ENCODE measurements at places on chromosomes 11 and 22. TPM values are rescaled to one million over a fixed set of nuclear protein-coding genes. Genes with fewer than 3 reads are reported as not detected.

- H3K4me1 ChIP-seq, result no peaks in the 10 kb centered on the region
- DNase-seq, result no peak
- no peak overlapping the region for H3K4me3 ChIP-seq
- H3K36me3 ChIP-seq, result no peaks in the 10 kb centered on the region
- no peaks in the 10 kb centered on the region for H3K27me3 ChIP-seq
- H3K27ac ChIP-seq, result no peak overlapping the region
These were observed 883.3 kb downstream of the BRD1 start for GRCh38 chr22:48944433-48944750.

GRCh38 chr11:12172493-12173013 is 62.2 kb downstream of the MICAL2 start:
- H3K36me3 ChIP-seq, result no peaks in the 10 kb centered on the region
- no peak overlapping the region for H3K27ac ChIP-seq
- no peaks in the 10 kb centered on the region for H3K4me1 ChIP-seq
- no peaks in the 10 kb centered on the region for H3K27me3 ChIP-seq

DNA sequence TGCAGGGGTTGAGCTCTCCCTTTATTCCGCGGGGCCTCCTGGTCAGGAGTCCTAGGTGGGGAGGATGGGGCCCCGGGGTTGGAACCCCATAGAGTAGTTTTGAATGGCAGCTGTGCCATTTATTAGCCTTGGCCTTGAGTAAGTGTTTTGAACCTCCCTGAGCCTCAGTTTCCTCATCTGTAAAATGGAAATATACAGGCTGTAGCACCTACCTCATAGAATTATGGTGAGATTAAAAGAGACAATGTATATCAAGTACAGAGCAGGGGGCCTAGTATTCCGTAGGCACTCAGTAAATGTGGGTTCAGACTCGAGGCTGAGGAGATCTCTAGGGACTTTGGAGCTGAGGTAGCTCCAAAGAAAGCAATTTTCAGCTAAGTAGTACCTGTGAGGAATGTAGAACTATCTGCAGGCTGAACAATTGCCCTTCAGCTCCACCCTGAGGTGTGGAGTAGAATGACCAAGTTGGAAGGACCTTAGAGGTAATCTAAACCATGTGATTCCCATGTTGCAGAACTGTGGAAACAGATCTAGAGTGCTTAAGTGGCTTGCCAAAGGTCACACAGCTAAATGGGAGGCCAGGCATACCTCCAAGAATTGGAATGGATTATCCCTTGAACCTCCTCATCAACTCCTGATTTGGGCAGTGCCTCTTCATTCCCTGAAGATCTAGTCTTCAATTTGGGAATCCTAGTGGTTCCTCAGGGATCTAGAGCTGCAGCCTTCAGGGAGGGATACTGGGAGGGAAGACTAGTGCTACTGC is 682 bp downstream of the PGAP2 start:
- peaks cover 3% of the 10 kb centered on the region for H3K4me1 ChIP-seq
- H3K27me3 ChIP-seq, result no peaks in the 10 kb centered on the region
- DNase-seq, result no peak
- peak overlapping the region; percentile 38 for H3K4me3 ChIP-seq

- H3K4me3 ChIP-seq, result no peak overlapping the region
- H3K27me3 ChIP-seq, result no peaks in the 10 kb centered on the region
- H3K36me3 ChIP-seq, result no peaks in the 10 kb centered on the region
- no peak for DNase-seq
These were observed 191.6 kb upstream of the ARHGAP20 start for GRCh38 chr11:110903830-110904229.

- DNase-seq, result no peak
- H3K27ac ChIP-seq, result no peak overlapping the region
- no peaks in the 10 kb centered on the region for H3K27me3 ChIP-seq
- H3K36me3 ChIP-seq, result no peaks in the 10 kb centered on the region
These were observed 55.4 kb downstream of the USP35 start for GRCh38 chr11:78244080-78244479.

DNA sequence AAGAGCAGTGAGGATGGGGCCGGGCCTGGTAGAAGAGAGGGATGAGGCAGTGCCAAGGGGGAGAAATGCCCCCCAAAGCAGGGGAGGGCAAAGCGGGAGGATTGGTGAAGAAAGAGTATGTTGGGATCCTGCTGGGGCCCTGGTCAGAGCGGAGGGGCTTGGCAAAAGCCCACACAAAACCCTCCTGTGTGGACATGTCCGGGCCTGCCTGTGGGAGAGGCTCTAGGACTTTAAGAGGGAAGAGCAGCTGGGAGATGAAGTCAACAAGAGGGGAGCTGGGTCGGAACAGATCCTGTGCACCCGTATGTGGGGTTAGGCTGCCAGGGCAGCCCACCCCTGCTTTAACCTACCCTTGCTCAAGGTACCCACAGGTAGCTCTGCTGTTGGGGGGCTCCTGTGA is 25.8 kb downstream of the ART5 start:
- no peak for DNase-seq
- peaks cover 3% of the 10 kb centered on the region for H3K4me1 ChIP-seq
- no peak overlapping the region for H3K27ac ChIP-seq

GRCh38 chr11:69708736-69709401 is 5.0 kb upstream of the FGF19 start:
- no peak overlapping the region for H3K27ac ChIP-seq
- no peaks in the 10 kb centered on the region for H3K36me3 ChIP-seq
- no peak for DNase-seq
- no peaks in the 10 kb centered on the region for H3K27me3 ChIP-seq
- no peak overlapping the region for H3K4me3 ChIP-seq
- H3K4me1 ChIP-seq, result no peaks in the 10 kb centered on the region

DNA sequence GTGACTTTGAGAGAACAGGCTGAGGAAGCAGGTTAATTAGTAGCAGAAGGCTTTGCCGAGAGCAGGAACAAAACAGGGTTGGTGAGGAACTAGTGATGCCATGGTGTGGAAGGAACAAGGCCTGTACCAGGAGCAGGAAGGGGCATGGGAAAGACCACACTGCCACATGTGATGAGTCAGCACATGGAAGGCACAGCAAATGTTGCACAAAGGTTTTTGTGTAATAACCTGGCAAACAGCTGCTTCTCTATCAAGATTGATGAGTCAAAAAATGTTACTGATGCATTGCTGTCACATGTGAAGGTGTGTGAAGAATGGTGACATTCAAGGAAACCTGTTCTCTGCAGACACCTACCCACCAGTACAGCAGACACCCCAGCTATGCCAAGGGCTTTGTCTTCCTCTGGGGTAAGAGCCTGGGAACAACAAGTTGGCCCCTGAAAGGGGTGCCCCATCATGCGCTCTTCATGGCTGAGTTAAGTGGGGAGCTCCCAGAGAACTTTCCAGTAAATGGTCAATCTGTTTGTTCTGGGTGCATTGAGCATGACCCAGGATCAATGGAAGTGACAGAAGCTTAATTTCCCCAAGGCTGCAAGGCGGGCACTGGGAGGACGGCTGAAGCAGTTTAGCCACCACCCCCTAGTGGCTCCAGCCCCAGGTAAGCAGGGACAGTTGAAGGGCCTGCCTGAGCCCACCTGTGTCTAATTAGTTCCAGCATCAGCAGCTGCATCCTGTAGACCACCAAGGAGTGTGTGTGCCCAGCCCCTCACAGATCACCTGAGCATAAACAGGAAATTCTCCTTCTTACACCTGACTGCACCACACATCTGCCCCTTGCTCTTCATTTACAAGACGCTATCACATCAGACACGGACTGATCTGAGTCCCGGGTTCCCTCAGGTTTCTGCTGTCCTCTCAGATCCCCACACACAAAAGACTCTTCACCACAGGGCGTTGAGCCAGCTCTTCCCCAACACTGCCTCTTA is 47.6 kb downstream of the GGTLC2 start:
- no peak overlapping the region for H3K27ac ChIP-seq
- no peaks in the 10 kb centered on the region for H3K27me3 ChIP-seq
- H3K4me3 ChIP-seq, result no peak overlapping the region
- H3K4me1 ChIP-seq, result no peaks in the 10 kb centered on the region
- no peak for DNase-seq

GRCh38 chr11:8097926-8098325 is 16.9 kb downstream of the TUB start:
- no peaks in the 10 kb centered on the region for H3K27me3 ChIP-seq
- H3K4me1 ChIP-seq, result no peaks in the 10 kb centered on the region
- H3K27ac ChIP-seq, result no peak overlapping the region
- DNase-seq, result no peak

- H3K4me3 ChIP-seq, result no peak overlapping the region
- no peak for DNase-seq
- H3K27me3 ChIP-seq, result no peaks in the 10 kb centered on the region
- H3K36me3 ChIP-seq, result no peaks in the 10 kb centered on the region
- H3K4me1 ChIP-seq, result no peaks in the 10 kb centered on the region
These were observed 739 bp downstream of the CELSR1 start for GRCh38 chr22:46536537-46537224.

- DNase-seq, result no peak
- H3K27me3 ChIP-seq, result no peaks in the 10 kb centered on the region
- no peaks in the 10 kb centered on the region for H3K4me1 ChIP-seq
- H3K27ac ChIP-seq, result no peak overlapping the region
These were observed 30.0 kb upstream of the FLI1 start for GRCh38 chr11:128663824-128664223.

- H3K36me3 ChIP-seq, result no peaks in the 10 kb centered on the region
- no peaks in the 10 kb centered on the region for H3K27me3 ChIP-seq
- DNase-seq, result peak; percentile 30
- peak overlapping the region; percentile 64 for H3K4me3 ChIP-seq
These were observed 758 bp downstream of the GALNT18 start for GRCh38 chr11:11620921-11621572.

- no peak overlapping the region for H3K27ac ChIP-seq
- no peaks in the 10 kb centered on the region for H3K27me3 ChIP-seq
- no peaks in the 10 kb centered on the region for H3K36me3 ChIP-seq
- no peaks in the 10 kb centered on the region for H3K4me1 ChIP-seq
These were observed 52.4 kb downstream of the CELSR1 start for GRCh38 chr22:46484861-46485595.

- no peak overlapping the region for H3K27ac ChIP-seq
- H3K27me3 ChIP-seq, result no peaks in the 10 kb centered on the region
- no peak for DNase-seq
- H3K4me1 ChIP-seq, result peaks cover 5% of the 10 kb centered on the region
- no peak overlapping the region for H3K4me3 ChIP-seq
These were observed 269.6 kb downstream of the MN1 start for GRCh38 chr22:27531782-27532530.

GRCh38 chr11:65958291-65958690 is 3.2 kb upstream of the SART1 start:
- H3K4me3 ChIP-seq, result no peak overlapping the region
- no peak for DNase-seq
- H3K27me3 ChIP-seq, result no peaks in the 10 kb centered on the region
- H3K36me3 ChIP-seq, result no peaks in the 10 kb centered on the region

GRCh38 chr11:113177671-113178070 is 136.7 kb upstream of the TTC12 start:
- no peaks in the 10 kb centered on the region for H3K36me3 ChIP-seq
- no peaks in the 10 kb centered on the region for H3K27me3 ChIP-seq
- no peak for DNase-seq
- no peak overlapping the region for H3K4me3 ChIP-seq
- H3K4me1 ChIP-seq, result no peaks in the 10 kb centered on the region

Gene ART1
- polyA plus RNA-seq, result not detected

GRCh38 chr11:67583247-67584204 is at the start of gene GSTP1:
GSTP1 (plus strand) TSS chr11:67583812; CDS start chr11:67583844, 32 bp downstream.
- peak within 1 kb of the TSS; percentile 97 for H3K27ac ChIP-seq
- no peaks in the 10 kb centered on the region for H3K27me3 ChIP-seq
- DNase-seq, result peak; percentile 96
- peak within 1 kb of the TSS; percentile 90 for H3K4me3 ChIP-seq
- peaks cover 7% of the 10 kb centered on the region for H3K4me1 ChIP-seq
- no peaks in the 10 kb centered on the region for H3K36me3 ChIP-seq

GRCh38 chr22:26124991-26125725 is 44.1 kb upstream of the SEZ6L start:
- H3K36me3 ChIP-seq, result no peaks in the 10 kb centered on the region
- DNase-seq, result no peak
- no peaks in the 10 kb centered on the region for H3K27me3 ChIP-seq
- H3K4me1 ChIP-seq, result no peaks in the 10 kb centered on the region
- H3K4me3 ChIP-seq, result no peak overlapping the region
- H3K27ac ChIP-seq, result no peak overlapping the region

DNA sequence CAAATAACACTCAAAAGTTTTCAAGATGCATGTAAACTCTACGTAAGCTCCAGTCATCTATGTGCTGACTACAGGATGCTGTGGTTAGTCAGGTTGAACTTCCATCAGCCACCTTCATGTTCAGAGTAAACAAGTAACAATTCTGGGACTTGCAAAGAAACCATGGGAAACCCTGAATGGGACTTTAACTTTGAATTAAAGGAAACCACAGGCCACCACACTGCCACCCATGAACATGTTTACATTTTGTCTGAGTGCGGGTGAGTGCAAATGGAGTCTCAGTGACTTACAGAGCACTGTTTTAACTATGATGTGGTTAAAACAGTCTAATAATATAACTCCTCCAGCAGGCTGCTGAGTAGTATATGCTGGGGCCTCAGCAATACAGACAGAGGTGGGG is 12.9 kb upstream of the SYTL2 start:
- DNase-seq, result no peak
- no peaks in the 10 kb centered on the region for H3K36me3 ChIP-seq
- H3K4me3 ChIP-seq, result no peak overlapping the region
- H3K27me3 ChIP-seq, result no peaks in the 10 kb centered on the region
- peaks cover 11% of the 10 kb centered on the region for H3K4me1 ChIP-seq

Gene NXPE4
- 0.35 TPM for polyA plus RNA-seq

DNA sequence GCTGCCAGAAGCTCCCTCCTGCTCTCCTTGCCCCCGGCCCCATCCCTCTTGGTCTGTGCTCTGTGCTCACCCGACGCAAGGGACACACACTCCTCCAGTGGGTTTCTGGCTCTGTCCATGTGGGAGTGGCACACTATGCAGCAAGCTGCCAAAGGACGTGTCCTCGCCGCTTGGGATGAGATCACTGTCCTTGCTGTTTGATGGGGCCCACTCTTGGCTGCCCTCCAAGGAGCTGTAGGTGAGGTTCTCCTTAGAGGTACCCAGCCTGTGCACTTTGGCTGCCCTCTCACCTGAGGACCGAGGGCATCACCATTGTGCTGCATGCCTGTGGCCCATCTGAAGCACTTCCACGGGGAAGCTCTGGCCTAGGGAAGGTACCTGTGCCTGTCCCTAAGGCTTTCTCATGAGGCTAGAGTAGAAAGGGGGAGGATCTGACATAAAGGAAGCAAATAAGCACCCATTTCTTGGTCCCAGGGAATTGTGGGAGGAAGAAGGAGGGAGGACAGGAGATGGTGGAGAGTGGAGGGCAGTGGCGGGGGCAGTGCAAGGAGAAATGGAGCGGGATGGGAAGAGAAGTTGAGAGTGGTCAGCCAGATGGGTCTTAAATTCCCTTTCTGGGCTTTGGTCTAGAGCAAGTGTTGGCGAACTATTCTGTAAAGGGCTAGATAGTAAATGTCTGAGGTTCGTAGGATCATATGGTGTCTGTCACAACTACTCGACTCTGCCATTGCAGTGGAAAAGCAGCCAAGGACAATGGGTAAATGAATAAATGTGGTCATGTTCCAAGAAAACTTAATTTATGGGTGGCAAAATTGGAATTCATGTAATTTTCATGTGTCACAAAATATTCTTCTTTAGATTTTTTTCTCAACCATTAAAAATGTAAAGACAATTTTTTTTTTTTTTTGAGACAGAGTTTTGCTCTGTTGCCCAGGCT is 47.0 kb upstream of the AMPD3 start:
- H3K4me3 ChIP-seq, result no peak overlapping the region
- no peaks in the 10 kb centered on the region for H3K4me1 ChIP-seq
- H3K27me3 ChIP-seq, result no peaks in the 10 kb centered on the region
- H3K27ac ChIP-seq, result no peak overlapping the region
- no peak for DNase-seq
- H3K36me3 ChIP-seq, result no peaks in the 10 kb centered on the region

Gene APOL4
- 5.6 TPM for polyA plus RNA-seq

Gene CDC42EP2
- 0.48 TPM for polyA plus RNA-seq

Gene RCOR2
- 0.60 TPM for polyA plus RNA-seq
